Activated naive CD8-positive, alpha-beta T cell treated with anti-CD3 and anti-CD28 coated beads for 36 hours (primary cell): ENCODE measurements at places on chromosomes 11 and 22. TPM values are rescaled to one million over a fixed set of nuclear protein-coding genes. Genes with fewer than 3 reads are reported as not detected.

Gene CNIH2
- total RNA-seq = 2.2 TPM

DNA sequence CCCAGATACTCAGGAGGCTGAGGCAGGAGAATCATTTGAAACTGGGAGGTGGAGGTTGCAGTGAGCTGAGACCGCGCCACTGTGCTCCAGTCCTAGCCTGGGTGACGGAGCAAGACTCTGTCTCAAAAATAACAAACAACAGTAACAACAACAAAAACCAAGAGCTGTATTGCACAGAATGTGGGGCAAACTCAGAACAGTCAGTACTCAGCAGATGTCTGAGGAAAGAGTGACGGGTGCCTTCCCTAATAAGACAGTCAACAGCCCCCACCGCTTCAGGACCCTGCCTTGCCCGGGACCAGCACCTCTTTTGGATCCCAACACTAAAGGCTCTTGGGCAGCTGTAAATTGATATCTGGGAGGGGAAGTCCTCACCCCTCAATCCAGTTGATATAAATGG lies 40.3 kb downstream of the RIBC2 start:
- no peak overlapping the region for H3K4me3 ChIP-seq
- no peak overlapping the region for H3K27ac ChIP-seq
- no peak for DNase-seq
- H3K27me3 ChIP-seq = peaks cover 9% of the 10 kb centered on the region
- H3K4me1 ChIP-seq = no peaks in the 10 kb centered on the region

GRCh38 chr11:132024587-132025295 lies 654.3 kb downstream of the NTM start:
- no peak overlapping the region for H3K4me3 ChIP-seq
- no peak for DNase-seq
- H3K36me3 ChIP-seq = no peaks in the 10 kb centered on the region
- H3K4me1 ChIP-seq = no peaks in the 10 kb centered on the region
- H3K27me3 ChIP-seq = no peaks in the 10 kb centered on the region

DNA sequence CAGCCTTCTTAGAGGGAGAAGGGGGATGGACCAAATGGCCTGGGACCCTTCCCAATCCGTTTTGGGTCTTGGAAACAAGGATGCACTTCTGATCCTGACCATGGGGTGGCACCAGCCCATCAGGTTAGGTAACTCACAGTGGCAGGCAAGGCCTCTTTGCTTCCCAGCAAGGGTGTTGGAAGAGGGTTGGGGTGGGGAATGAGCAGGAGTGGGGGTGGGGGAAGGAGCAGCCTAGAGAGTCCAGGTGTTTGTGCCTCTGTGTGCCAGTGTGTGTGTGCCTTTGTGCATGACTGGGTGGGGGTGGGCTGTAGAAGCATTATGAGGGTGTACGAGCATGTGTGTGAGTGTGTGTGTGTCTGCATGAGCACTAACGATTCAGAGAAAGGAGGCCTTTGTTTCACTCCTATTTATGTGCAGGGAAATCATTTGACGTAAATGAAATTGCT lies 213.1 kb downstream of the INSC start:
- H3K4me3 ChIP-seq = no peak overlapping the region
- H3K4me1 ChIP-seq = no peaks in the 10 kb centered on the region
- H3K27ac ChIP-seq = no peak overlapping the region
- no peak for DNase-seq

- H3K36me3 ChIP-seq = no peaks in the 10 kb centered on the region
- no peaks in the 10 kb centered on the region for H3K4me1 ChIP-seq
- no peak for DNase-seq
- H3K4me3 ChIP-seq = no peak overlapping the region
Observed at GRCh38 chr11:105937738-105938137, 84.3 kb downstream of the MSANTD4 start.

- no peak overlapping the region for H3K4me3 ChIP-seq
- H3K27me3 ChIP-seq = peaks cover 9% of the 10 kb centered on the region
- H3K27ac ChIP-seq = no peak overlapping the region
- no peaks in the 10 kb centered on the region for H3K36me3 ChIP-seq
- H3K4me1 ChIP-seq = peaks cover 15% of the 10 kb centered on the region
Observed at GRCh38 chr11:74450318-74450717, 17.0 kb downstream of the KCNE3 start.

- H3K4me1 ChIP-seq = peaks cover 3% of the 10 kb centered on the region
- H3K36me3 ChIP-seq = no peaks in the 10 kb centered on the region
Observed at GRCh38 chr22:24181996-24182899, 961 bp downstream of the SUSD2 start.

Gene SLN
- not detected for total RNA-seq

DNA sequence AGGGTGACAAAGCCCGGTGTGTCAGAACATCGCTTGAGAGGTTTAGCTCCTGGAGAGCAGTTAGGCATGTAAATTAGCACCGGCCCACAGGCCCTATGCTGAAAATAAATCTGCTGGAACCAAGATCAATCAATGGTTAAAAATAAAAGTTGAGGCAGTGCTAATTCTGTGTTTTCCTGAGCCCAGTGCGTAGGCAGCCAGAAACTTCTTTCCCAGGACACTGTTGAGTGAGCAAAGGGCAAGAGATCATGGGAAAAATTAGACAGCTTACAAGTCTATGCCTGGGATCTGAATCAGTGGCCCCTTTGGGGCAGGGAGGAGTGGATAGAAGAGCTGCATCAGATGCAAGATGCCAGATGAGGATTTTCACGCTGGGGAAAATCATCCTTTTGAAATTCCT lies 539.2 kb downstream of the BUD13 start:
- H3K4me3 ChIP-seq = no peak overlapping the region
- peaks cover 8% of the 10 kb centered on the region for H3K27me3 ChIP-seq
- H3K27ac ChIP-seq = no peak overlapping the region
- H3K4me1 ChIP-seq = no peaks in the 10 kb centered on the region
- DNase-seq = no peak

Gene NRIP3
- 1.5 TPM for total RNA-seq

Gene ANGPTL5
- not detected for total RNA-seq

DNA sequence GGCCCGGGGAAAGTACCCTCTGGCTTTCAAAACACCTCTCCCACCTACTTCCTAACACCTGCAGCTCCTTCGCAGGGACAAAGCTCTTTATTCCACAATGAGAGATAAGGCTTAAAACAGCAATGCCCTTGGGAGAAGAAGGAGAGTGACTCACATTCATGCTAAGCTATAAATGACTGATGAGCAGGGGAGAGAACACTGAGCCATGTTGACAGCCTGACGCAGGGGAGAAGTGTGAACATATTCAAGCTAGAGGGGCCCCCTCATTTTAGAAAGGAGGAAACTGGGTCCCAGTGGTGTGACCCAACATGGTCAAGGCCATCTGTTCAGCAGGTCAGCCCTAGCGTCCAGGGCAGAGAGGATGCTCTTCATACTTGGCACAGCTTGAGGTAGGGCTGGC lies 171.8 kb downstream of the DSCAML1 start:
- H3K27me3 ChIP-seq = peaks cover 5% of the 10 kb centered on the region
- H3K4me1 ChIP-seq = no peaks in the 10 kb centered on the region
- DNase-seq = no peak
- H3K4me3 ChIP-seq = no peak overlapping the region
